ENCODE measurements at places on chromosomes 4 and X.

GRCh38 chr4:117968606-117969005 is 65.7 kb upstream of the NDST3 start:
- no peak for DNase-seq

GRCh38 chrX:11257711-11258110 is 35.5 kb upstream of the AMELX start:
- no peak for DNase-seq

DNA sequence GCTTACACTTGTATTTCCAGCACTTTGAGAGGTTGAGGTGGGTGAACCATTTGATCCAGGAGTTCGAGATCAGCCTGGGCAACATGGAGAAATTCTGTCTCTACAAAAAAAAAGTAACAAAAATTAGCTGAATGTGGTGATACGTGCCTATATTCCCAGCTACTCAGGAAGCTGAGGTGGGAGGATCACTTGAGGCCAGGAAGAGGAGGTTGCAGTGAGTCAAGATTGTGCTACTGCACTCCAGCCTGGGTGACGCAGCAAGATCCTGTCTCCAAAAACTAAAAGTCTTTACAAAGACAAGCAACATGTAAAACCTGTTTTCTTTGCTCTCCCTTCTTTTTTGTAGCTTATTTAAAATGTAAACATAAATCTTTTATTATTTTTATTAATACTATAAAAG is 1156.1 kb downstream of the FAT4 start:
- DNase-seq, result no peak

DNA sequence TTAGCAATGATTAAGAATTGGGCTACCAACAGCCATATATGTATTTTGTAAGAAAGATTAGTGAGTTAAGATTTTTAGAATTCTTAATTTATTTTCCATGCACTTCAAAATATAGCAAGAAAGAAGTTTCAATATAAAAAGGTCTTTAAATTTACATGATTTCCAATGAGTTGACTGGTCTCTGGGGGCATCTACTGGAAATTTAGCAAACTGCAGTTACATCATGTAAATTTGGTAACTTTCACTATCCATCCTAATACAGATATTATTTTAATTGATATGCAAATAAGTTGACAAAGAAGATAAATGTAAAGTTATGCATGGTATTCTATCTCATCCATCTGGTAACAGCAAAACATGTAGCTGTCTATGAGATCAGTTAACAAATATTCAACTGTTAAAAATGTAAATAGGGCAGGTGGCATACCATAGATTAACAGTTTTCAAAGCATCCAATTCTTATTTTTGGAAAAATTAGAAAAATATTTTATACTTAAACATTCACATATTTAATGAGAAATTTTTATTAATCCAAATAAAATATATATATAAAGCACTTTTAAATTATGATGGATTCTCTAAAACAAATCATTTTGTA is 29.1 kb downstream of the TTC29 start:
- DNase-seq, result no peak

- peak; percentile 38 for DNase-seq
Measured at GRCh38 chr4:147361726-147362125, 119.2 kb upstream of the EDNRA start.

DNA sequence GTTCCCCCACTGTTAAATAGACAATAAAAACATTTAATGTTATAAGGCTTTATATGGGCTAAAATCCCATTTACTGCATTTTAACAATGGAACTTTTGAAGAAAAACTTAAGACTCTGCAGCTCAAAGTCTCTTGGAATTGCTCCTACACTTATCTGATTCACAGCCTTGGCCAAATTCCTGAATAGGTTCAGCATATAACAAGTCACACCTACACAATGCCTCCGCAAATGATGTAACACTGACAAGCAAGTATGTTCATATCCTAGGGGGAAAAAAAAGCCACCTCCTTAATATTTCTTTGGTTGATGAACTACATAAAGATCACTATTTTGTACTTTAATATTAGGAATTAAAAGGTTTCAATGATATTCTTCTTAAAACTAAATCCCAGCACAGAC is 34.5 kb downstream of the RPS6KA6 start:
- no peak for DNase-seq

DNA sequence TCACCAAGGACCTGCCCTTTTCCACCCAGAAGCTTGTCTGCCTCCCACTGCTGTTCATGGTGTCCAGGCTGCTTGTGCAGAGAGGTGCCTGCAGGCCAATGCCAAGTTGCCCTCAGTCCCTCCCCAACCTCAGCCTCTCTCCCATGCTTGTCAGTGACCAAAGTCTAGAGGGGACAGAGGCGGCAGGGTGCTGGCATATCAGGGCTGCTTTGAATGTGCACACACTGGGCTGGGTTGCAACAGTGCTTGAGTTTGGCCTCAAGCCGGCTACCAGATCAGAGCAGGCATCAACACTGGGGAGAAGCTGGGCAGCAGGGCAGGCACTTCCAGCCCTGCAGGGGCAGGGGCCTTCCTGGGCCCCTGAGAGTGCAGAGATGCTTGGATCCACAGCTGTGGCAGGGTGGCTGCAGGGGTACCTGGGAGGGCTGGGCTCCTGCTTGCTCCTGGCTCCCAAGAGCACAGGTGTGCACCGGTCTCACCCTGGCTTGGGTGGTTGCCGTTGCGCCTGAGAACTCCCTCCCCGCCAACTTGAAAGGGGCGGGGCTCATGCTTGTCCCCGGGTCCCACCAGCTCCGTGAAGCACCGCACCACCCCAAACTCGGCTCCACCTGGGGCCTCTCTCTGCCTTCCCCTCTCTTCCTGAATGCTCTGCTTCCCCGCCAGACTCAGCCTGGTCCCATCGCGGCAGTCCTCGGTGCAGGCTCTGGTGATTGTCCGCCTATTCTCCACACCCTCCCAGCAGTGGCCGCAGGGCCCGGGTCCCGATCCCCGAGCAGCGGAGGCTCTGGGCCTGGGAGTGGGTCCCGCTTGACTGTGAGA is 1681.9 kb upstream of the ADGRL3 start:
- no peak for DNase-seq

GRCh38 chr4:151114338-151114737 is 14.9 kb downstream of the RPS3A start:
- no peak for DNase-seq

DNA sequence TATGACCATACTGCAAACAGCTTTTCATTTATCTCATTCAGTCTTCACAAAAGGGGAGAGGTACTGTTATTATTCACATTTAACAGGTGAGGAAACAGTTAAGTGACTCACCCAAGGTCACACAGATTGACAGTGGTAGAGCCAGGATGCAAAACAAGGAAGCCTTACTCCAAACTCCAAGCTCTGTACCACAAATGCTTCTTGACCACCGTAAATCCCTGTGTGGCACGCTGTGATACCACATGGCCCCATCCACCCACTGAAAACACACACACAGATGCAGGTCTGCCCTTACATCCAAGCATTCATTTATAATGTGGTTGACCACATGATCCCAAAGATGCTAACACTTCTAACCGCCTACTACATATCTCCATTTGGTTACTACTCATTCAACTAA is 129.5 kb downstream of the TSPAN5 start:
- DNase-seq, result no peak

DNA sequence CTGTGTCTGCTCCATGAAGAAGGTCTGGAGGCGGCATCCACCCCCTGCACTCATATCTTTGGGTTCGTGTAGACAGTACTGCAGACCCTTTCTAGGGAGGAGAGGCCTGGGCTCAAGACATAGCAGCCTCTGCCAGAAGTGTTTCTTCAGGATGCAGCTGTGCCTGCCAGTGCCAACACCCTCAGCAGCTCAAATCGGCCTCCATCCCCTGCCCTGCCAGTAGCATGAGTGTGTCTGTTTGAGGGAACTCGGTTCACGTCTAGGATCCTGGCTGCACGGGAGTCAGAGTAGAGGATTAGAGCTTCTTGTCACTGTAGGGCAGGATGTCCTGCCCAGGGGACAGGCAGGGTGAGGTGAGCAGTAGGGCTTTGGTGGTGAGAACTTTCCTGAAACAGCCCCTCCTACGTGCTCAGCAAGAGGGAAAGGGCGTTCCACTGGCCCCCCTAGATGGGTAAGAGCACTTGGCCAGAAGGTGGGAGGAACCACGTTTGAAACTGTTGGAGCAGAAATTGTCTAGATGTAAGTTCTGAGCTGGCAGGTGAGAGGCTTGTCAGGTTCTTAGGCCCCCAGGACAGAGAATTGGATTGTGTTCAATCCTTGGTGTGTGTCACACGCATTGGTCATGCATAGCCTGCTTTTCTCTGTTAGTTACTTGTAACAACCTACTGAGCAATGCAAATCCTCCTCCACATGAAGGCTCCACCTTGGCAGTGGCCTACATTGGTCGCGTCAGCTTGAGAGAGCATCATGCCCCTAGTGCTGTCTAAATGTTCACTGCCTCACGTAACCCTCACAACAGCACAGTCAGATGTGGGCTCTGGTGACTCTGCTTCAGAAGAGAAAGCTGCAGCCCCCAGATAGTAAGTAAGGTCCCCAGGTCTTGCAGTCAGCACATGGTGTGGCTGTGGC is 25.8 kb upstream of the FAM193A start:
- no peak for DNase-seq

DNA sequence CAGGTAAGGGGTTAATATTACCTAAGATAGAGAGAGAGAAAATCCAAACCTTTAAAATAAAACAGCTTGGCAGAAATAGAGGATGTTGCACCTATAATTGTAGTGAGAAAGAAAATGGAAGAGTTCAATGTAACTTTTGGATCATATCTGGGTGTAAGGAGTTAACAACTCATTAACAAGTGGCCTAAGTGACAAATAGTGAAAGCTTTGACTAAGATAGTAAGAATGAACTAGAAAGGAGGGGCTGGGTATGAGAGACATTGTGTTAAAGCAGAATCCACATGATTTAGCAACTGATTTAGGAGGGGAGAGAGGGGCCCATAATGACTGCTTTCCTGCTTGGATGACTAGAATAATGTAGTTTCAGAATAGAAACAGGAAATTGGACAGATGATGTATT is 761.0 kb downstream of the IL1RAPL1 start:
- no peak for DNase-seq

GRCh38 chr4:173857828-173858227 is 327.8 kb upstream of the HAND2 start:
- DNase-seq, result no peak

- no peak for DNase-seq
Measured at GRCh38 chr4:25525896-25526295, 129.8 kb upstream of the SLC34A2 start.

DNA sequence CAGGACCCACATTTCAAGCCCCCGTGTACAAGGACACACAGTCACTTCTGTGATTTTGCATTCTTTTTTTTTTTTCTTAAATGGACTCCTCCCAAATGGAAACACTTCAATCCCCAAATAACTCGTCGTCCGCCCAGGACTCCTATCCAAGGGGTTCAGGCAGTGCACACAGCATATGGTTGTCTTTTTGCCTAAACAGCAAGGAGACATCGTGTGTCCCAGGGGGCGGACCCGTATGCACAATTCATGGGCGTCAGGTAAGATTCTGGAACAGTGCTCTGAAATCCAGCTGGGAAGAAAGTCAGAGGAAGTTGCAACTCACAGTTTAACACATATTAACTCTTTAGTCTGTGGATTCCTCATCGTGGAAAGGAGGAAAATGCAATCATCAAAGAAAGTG is 231.3 kb downstream of the SHOX start:
- no peak for DNase-seq

- no peak for DNase-seq
Measured at GRCh38 chr4:37588150-37588549, 98.0 kb downstream of the RELL1 start.

- DNase-seq, result no peak
Measured at GRCh38 chr4:123408471-123409084, 12.0 kb downstream of the SPRY1 start.

GRCh38 chr4:183591301-183591700 is 67.7 kb downstream of the RWDD4 start:
- no peak for DNase-seq

- DNase-seq, result no peak
Measured at GRCh38 chr4:12993923-12994322, 490.2 kb downstream of the RAB28 start.

DNA sequence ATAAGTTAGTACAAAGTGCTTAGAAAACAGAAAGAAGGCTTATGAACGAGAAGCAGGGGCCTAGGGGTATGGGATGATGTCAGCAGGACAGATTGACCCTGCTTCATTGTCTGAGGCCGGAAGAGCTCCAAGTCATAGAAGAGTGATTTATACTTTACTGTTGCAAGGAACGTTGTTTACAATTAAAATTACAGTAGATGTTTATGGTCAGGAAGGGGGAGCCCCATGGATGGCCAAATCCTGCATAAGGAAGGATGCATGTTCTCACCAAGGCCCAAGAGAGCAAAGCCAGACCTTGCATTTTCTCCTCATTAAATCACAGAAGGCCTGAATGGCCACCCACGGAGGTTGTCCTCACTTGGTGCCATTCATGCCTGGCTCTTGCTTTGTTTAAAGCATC is 115.3 kb downstream of the LDB2 start:
- no peak for DNase-seq

- DNase-seq, result peak; percentile 87
Measured at GRCh38 chrX:48957477-48957826, at the start of gene OTUD5. Gene OTUD5 (minus strand): TSS chrX:48957607. CDS start chrX:48957570, 37 bp downstream.

DNA sequence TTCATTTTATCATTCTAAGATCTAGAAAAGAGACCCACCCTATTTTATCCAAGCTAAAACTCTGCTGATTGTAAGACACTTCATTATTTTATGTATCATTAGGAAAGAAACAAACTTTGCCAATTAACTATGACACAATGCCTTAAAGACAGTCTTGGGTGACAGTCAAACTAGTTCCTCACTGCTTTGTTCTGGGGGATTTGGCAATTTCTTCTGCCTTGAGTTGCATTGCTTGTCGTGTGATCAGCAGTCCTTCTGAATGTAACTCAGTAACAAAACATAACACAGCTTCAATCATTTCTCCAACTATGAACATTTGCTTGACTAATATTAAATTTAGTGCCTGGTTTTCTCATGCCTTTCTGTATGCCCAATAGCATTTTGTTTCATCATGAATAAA is 577.9 kb upstream of the DIPK2B start:
- DNase-seq, result no peak

DNA sequence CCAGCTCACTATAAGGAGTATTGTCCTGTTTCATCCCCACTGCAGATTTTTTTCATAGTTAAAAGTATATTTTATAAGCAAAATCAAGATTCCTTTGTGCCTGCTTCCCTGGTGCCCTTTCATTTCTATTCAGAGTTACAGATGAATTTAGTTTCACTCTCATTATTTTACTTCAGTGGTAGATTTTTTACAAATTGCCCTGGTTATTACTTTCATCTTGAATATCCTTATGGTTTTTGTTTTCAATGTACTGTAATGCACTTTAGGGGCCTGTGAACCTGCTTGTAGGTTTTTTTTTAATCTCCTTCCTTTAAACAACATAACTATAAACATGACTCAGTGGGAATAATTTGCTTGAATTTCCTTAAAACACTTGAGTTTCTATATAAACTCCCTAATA is 126.8 kb downstream of the GPR143 start:
- no peak for DNase-seq

DNA sequence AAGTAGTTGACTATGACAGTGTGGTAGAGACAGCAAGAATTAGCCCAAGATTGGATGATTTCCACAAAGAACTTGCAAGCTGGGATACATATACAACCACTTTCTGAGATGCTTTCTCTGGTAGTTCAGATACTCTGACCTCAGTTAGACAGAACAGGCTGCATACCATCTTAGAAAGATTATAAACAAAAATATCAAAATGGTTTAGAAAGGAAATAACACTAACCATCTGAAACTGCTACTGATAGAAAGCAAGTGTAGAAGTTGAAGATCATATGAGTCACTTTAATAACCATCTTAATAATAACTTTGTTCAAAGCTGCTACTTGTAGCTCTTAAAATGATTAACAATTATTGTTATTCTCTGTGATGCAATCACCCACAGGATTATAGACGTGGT is 255.4 kb upstream of the TTC29 start:
- no peak for DNase-seq

Measured in right cardiac atrium (tissue), 5 donors.